ENCODE measurements at places on chromosomes 12 and 14.
A peak's percentile ranks its signal among the peaks of the same experiment; 100 is the strongest.

DNA sequence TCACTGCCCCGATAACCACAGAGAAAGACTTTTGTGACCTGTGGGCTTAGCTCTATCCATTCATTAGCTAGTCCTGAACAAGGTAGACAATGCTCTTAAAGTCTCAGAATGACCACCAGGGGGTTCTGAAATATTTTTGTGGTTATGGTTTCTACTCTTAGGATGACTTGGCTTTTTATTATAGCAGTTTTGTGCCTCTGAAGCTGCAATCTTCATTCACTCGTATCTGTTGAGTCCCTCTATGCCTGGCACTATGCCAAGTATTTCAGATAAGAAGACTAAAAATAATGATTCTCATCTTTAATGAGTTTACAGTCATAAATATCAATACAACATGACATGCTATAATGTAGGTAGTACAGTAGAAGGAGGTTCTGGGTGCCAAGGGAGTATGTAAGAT, 130.8 kb upstream of the TRHDE start:
- no peak for DNase-seq

- peak; percentile 65 for DNase-seq
These were observed 58.7 kb upstream of the PRMT8 start for GRCh38 chr12:3432176-3432742.

- DNase-seq: no peak
These were observed 20.5 kb downstream of the SOAT2 start for GRCh38 chr12:53123578-53124351.

DNA sequence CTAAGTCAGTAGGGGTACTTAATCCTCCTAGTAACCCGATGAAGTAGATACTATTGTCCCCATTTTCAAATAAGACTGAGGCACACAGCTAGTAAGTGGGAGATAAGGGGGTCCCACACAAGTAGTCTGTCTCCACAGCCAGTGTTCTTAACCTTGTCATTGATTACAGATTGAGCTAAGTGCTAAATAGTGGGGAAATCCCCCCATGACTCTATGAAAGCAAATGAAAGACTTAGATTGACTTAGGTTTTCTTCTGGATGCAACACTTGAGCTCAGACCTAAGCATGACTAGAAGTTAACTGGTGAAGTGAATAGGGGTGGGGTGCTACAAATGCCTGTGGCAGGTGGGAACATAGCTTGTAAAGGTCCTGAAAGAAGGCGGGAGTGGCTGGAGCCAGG, 73.8 kb downstream of the SYNE2 start:
- no peak for DNase-seq

DNA sequence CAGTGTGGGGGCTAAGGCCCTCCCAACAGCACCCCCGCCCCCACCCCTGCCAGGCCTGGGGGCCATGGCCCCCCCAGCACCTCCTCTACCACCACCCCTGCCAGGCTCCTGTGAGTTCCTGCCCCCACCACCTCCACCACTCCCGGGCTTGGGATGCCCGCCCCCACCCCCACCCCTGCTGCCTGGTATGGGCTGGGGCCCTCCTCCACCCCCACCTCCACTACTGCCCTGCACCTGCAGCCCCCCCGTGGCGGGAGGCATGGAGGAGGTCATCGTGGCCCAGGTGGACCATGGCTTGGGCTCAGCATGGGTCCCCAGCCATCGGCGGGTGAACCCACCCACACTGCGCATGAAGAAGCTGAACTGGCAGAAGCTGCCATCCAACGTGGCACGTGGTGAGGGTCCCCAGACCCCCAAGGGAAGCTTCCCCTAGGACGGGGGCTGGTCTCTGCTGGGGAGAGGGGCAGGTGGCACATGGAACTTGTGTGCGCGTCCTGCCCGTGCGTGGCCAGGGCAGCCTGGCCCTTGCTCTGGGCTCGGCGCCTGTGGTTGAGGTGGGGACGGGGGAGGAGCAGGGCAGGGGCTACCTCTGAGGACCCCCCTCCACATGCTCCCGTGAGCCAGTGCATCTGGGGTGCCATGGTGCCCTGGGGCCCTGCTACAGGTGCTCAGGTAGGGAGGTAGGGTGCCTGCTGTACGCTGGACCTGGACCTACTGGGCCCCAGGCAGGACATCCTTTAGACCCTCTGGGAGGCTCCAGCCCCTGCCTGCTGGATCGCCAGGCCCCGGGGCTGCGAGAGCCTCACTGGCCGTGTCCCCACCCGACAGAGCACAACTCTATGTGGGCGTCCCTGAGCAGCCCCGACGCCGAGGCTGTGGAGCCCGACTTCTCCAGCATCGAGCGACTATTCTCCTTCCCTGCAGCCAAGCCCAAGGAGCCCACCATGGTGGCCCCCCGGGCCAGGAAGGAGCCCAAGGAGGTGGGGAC, 16.1 kb upstream of the ADSS1 start:
- no peak for DNase-seq

- DNase-seq: no peak
These were observed 11.5 kb downstream of the TEAD4 start for GRCh38 chr12:2970744-2971143.

GRCh38 chr12:49828133-49829091, at the start of gene NCKAP5L:
Gene NCKAP5L (minus strand): TSS chr12:49828413. CDS start chr12:49804044, 24,369 bp downstream.
- DNase-seq: peak; percentile 93

GRCh38 chr12:193261-193660, 20.7 kb downstream of the SLC6A12 start:
- no peak for DNase-seq
